Caudate nucleus (tissue), 63 donors: ENCODE measurements at places on chromosomes 11 and 22.
A peak's percentile ranks its signal among the peaks of the same experiment; 100 is the strongest.

GRCh38 chr22:35821654-35822053 is 104.0 kb downstream of the APOL5 start:
- no peak for DNase-seq

GRCh38 chr11:4441515-4441914 is 7.6 kb upstream of the OR52K2 start:
- DNase-seq, result no peak

DNA sequence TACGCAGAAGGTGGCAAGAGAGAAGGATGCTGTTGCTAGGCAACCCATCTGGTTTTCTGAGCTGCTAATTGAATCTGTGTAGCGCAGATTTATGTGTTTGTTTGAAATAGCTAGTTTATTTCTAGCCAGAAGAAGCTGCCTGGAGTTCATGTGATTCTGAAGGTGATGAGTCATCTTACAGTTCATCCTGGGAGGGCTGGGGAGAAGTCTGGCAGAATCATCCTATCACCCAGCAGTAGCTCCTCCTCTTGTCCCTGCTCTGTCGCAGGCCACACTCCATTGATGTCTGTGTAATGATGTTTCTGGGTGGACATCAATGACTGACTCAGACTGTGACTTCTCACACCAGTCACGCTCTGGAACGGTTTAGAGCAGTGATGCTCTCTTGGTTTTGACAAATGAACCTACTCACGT is 4.8 kb upstream of the FBXO7 start:
- peak; percentile 4 for DNase-seq

DNA sequence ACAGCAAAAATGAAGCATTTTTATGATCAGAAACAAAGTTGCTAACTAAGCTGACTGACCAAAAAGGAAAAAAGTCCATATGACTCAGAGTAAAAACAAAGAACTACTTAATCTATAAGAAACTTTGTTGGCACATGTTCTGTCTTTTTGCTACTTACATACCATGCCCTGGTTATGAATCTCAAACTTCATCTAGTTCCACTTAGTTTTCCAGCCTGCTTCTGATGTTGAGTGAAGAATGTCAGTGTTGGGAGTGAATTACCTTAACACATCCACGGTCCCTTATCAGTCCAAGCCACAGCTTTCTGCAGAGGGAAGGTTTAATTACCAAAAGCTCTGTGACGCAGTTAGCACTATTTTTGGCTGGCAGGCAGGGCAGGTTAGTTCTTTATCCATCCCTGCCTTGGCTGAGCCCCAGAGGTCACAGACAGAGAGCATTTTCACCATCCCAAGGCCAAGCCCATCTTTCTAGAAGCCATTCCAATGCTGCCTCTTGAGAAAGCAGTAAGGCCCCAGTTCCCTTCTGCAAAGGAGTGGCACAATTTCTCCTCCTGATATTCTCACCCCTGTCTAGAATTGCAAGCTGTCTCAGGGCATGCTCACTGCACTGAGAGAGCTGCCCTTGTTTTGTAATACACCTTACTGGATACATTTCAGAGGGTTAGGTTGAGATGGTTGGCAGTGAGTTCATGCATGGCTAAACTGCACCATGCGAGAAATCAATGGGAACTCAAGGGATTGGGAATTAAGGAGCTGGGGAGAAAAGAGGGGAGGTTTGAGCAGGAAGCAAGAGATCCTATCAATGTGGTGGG is 67.1 kb downstream of the SLC1A2 start:
- DNase-seq, result no peak

GRCh38 chr22:42933485-42934091 is 76.5 kb upstream of the ARFGAP3 start:
- no peak for DNase-seq

- no peak for DNase-seq
Measured at GRCh38 chr22:29258407-29259252, 9.2 kb downstream of the RHBDD3 start.

GRCh38 chr11:58958500-58958899 is 19.2 kb downstream of the GLYATL1 start:
- DNase-seq, result no peak

DNA sequence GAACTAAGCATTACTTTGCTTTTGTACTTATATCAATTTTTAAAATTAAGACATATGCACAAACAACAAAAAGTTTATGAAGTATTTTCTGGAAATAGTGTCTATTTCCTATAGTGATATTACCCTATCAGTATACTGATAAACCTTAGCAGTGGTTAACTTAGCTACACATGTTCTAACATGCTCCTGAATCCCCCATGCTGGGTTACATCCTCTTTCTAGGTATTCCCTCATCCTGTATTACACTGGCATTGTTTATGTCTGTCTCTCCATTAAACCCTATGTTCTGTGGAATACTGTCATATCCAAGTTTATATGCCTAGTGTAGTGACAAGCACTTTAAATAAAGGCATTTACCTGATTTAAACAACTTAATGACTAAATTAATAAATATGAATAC is 1.8 kb upstream of the FAR1 start:
- DNase-seq, result no peak

GRCh38 chr22:40524392-40525249 is 111.9 kb downstream of the MRTFA start:
- DNase-seq, result no peak

DNA sequence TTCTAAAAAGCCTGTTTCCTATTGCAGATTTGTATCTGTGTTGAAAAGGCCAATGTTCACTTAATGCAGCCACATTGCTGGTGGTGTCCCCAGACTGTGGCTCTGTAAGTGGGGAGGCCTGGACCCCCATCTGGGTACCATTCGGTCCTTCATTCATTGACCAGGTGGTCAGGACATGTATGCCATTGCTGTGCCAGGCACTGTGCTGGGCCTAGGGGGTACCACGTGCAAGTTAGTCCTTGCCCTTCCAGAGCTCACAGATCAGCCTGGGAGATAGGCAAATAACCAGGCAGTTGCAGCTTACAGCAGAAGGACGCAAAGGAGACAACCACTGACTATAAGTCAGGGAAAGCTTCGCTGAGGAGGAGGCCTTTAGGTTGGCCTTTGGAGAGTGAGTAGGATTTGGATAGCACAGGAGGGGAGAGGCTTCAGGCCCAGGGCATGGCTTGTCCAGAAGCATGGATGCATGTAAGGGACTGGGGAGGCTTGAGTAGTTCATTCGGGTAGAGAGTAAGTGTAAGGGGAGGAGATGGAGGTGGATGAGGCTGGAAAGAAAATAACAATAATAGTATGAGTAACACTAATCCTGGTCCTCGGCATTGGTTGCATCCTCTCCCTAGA is 5.0 kb downstream of the PRDM11 start:
- no peak for DNase-seq

DNA sequence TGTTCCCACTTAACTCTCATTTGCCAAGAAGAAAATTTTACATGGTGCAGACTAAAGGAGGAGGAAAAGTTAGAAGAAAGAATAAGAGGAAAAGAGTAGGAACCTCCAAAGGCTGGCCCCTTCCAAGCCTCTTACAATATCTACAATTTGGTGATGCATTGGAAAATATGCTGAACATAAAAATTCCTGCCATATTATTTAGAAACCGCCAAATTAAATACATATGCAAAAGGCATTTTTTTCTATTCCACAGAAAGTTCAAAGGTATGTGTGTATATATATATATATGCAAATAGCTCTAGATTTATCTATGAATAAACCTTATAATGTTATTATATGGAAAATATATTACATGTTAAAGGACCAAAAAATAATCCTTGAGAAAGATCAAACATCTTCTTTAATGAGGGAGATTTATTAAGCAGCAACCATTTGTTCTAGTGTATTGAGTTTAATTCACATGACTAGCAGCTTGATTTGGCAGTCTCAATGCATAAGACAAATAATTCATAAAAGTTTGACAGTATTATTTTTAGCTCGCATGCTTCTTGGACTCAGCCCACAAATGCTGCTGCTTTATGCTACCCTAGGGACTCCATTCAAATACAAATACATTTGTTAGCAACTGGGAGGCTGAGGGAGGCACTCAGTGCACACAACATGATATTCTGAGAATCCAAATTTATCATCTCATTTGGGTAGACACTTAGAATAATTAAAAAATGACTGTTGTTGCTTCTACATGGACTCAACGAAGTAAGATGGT is 184.9 kb downstream of the SBF2 start:
- DNase-seq, result no peak

- DNase-seq, result no peak
Measured at GRCh38 chr11:132704781-132705375, 827.4 kb downstream of the OPCML start.

DNA sequence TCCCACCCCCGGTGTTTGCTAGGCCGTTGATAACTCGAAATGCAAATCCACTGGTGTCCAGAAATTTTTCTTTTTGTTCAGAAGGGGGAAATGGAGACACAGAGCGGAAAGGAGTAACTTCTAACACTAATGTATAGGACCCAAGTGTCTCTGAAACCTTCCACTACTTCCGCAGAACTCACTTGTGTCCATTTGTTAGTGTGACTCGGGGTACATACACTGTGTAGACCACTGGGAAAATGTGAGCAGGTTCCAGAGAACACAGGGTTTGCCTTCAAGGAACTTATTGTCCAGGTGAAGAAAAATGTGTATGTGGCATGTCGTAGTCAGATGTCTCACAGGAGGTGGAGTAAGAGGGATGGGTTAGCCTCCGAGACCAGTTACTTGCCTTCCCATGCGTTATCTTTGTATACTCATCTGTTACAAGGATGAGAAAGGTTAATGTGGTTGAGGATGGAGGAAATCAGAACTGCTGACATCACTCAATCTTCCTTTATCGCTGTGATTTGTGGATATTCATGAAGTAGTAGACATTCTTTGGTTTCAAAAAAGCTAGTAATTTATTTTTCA is 857 bp downstream of the ARCN1 start:
- no peak for DNase-seq

DNA sequence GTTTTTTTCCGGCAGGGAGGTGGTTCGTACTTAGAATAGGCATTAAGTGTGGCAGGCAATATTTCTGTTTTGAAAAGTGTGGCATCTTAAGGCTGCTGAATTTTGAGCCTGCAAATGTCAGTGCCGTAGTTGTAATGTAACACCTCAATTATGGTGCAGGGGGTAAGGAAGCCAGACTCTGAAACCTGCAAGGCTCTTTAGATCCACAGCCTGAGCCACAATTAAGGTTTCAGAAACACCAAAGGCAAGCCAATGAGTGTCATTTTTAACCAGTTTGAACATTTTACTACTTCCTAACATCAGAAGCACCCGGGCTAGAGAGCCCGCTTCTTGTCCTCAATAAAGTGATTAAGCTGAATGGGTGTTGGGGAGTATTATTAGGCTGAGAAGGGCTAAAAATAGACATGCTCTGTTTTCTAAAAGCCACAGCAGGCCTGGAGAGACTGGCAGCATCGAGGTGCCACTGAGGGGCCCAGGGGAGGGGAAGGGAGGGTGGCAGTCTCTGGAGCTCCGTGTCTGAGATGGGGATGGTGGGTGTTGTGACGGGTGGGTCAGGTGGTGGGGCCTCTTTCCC is 113.4 kb downstream of the ZBTB16 start:
- DNase-seq, result no peak

DNA sequence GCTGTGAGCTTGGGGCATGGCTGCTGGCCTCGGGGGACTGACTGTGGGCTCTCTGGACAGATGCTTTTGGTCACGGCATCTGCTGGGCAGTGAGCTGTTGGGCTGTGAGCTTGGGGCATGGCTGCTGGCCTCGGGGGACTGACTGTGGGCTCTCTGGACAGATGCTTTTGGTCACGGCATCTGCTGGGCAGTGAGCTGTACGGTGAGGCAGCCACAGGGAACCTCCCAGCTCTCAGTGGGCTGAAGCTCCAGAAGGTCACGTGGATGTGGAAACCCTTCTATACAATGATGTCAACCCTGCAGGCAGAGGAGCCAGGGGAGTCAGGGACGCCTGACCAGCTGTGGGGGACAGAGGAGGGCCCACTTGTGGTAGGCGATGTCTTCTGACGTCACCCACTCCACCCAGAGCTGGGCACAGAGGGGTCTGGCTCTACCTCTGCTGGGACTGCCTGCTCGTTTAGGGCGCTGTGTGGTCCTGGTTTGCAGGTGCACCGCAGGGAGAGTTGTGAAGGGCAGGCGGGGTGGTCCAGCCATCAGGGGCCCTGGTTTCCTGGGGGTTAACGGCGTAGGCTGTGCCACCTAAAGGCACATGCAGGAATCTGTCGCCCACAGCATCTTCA is 1331.3 kb downstream of the BRD1 start:
- no peak for DNase-seq
